Activated effector memory CD4-positive, alpha-beta T cell treated with Interleukin-2 at 50 U/mL for 16 hours (primary cell): ENCODE measurements at places on chromosomes 5 and 9.

GRCh38 chr5:176629853-176630680 lies at the start of the genes EIF4E1B and SNCB:
Gene EIF4E1B (plus strand): TSS chr5:176630675. CDS start chr5:176642788, 12,113 bp downstream.
Gene SNCB (minus strand): TSS chr5:176630534. CDS start chr5:176629654, 880 bp downstream.
- no peak for DNase-seq

- no peak for DNase-seq
Measured at GRCh38 chr5:136028090-136028489, 698 bp upstream of the TGFBI start.

DNA sequence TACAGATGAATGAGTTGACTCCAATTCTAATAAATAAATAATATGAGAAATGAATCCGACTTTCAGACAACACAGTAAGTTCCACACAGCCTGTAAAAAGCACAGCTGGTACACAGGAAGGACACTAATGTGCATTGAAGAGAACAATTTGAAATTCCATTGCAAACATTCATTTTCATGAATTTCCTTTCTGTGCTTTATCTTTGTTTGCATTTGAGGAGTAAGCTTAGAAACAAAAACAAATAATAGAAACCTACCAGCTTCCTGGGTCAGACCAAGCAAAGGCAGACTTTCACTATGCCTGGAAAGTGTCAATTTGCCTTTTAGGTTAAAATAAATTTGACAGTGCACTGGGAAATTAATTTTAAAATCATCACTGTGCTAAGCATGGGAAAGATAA lies 143.8 kb upstream of the VLDLR start:
- no peak for DNase-seq

GRCh38 chr9:130354806-130355205 lies 89.2 kb downstream of the HMCN2 start:
- DNase-seq, result no peak

DNA sequence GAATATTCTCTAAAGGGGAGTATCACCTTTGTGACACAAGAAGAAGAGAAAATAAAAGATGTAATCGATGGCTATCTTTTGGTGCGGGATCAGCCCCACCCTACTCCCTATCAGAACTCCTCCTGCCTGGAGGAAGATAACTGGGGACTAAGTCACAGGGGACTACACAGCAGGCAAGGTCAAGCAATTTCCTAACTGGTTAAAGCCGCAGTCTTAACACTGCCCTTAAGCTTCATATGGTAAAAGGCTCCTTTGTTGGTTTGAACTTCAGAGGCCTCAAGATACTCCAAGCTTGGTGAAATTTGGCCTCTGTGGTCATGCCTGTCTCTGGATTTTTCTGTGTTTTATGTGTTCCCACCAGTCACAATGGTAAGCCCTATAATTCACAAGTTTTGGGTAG lies 1.3 kb upstream of the SHISAL2B start:
- DNase-seq, result no peak

DNA sequence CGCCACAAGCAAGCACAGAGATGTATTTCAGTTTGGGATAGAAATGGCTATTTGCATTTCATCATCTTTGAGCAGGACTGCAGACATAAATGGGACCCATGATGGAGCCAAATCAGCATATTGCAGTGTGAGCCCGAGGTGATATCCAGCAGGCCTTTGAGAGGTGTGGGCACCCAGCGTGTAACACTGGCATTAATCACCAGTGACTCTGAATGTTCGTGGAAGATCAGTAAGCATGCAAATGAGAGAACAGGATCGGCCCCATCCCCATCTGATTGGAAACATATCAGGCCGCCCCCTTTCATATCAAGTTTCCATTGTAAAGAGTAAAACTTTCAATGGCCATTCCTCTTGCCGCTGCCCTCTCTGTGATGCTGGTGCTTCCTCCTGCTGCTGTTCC lies 84.0 kb downstream of the GTF3C4 start:
- no peak for DNase-seq

DNA sequence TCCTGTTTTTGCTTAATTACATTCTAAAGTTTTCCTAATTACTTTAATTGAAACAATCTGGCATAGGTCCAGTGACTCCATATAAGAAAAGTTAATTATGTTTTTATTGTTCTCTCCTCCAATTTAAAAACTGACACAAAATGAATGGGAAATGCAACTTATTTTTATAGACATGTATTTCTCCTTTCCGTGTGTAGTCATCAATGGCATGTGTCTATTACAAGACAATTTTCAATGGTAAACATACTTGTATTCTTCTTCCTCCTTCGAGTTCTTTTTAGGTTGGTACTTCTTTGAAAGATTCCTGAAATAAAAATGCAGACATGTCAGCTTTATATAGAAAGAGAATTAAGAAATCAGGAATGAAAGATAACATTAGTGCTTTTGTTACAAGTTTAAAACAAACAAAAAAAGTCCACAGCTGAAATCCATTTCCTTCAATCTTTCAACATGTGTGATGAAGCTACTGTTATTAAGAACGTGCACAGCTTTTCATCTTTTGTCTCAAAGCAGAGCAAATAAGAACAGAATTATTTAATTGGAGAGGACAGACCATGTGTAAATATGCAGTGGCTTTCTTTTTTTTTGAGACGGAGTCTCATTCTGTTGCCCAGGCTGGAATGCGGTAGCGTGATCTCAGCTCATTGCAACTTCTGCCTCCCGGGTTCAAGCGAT lies 63.8 kb downstream of the FNBP1 start:
- no peak for DNase-seq

GRCh38 chr9:86549920-86550319 lies 195.7 kb upstream of the TUT7 start:
- DNase-seq, result no peak

DNA sequence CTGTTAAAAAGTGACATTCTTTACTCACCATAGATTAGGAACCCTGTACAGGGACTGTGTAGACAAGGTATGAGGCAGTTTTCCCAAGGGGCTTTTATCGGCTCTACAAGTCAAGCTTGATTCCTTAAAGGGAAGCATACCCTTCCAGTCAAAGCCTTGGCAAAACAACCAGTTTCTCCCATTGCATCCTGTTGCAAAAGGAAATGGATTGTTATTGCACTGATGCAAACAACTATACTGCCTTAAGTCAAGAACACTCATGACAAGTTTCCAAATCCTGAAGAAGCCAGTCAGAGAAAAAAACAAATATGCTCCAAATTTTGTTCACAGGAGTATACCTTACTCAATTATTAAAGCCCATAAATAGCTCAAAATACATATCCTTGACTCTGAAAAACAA lies 67.5 kb downstream of the RGMB start:
- DNase-seq, result no peak
